ENCODE measurements at places on chromosomes 5 and 9.
A peak's percentile ranks its signal among the peaks of the same experiment; 100 is the strongest.

GRCh38 chr5:83539463-83539790, 67.9 kb downstream of the VCAN start:
- DNase-seq = no peak

- DNase-seq = no peak
These were observed 23.1 kb upstream of the MVB12B start for GRCh38 chr9:126303488-126303887.

DNA sequence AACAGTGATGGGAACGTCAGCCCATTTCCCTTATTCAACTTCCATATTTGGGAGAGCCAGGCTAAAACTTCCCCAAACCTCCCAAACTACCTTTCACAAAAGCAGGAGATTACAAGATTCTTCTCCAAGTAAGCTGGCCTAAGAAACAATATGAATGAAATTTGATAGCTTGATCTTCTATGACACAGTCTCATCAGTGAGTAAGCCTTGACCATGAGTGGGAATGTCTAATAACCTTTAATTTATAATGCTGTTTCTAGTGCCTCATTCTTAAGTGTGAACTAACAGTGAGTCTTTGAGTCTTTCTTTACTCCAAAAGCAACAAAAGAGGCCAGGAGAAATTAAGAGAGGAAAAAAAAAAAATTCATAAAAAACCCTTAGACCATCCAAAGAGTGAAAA, 1379.9 kb downstream of the EFNA5 start:
- no peak for DNase-seq

DNA sequence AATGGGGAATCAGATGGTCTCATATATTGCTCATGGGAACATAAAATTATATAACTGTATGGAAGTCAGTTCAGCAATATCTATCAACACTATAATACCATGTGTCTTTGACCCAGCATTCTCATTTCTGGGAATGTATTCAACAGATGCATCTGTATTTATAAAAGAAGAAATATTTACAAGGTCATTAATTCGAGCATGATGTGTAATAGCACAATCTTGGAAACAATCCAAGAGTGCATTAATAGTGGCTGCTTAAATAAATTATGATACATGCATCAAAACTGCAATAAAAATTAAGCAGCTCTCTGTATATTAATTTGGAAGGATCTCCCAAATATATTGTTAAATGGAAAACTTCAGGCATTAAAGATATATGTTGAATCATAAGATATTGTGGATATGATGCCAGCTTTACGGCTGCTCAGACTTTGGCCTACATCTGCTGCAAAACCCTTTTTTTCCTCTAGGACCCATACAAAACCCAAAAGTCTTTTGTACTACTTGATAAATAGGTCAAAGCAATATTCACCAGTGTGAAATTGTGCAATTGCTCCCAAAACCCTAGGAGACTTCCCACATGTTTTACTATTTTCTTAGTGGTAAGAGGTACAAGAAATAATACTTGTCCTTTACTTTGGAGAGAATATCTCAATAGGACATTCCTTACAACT, 45.3 kb upstream of the ISOC1 start:
- DNase-seq = no peak

GRCh38 chr5:145920542-145921210, 15.7 kb upstream of the SH3RF2 start:
- DNase-seq = no peak

DNA sequence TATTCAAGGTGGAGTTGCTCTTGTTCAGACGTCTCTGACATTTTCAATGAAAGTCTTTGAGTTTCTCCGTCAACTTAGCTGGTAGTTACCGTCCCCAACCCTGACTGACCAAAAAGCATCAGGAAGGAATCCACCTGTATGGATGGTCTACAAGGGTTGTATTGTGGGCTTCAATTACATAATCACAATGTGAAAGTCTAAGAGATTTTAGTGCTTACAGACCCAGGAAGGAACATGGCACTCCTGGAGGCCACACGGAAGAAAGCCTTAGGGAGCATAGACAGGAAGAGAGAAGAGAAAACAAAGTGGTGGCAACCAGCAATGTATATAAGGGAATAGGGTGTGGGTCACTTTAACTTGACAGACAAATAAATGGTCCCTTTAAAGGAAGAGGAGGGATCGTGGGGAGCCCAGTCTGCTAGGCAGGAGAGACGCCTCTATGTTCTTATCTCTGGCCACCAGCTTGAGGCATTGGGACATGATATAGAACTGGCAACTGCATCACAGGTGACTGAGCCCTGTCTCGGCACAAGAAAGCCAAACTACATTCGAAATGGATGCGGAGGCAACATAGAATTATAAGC, 80.4 kb downstream of the ALDH7A1 start:
- no peak for DNase-seq

GRCh38 chr5:180381428-180381827, 28.3 kb upstream of the GFPT2 start:
- DNase-seq = no peak

DNA sequence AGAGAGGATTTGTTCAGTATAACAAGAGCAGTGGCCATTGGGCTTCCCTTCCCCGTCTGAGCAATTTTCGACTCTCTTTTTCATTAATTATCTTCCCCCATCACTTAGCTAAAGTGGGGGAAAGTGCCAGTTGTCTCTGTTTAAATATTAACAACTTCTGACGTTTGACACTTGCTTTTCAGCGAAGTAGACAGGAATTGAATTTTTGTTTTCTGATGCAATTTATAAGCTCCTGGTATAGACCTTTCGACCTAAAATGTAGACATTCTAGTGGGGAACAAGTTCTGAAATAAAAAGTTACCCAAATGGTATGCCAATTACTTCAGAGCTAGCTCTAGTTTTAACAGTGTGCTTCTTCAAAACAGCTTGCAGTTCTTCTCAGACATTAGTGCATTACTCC, 100.6 kb downstream of the ITGA1 start:
- no peak for DNase-seq

DNA sequence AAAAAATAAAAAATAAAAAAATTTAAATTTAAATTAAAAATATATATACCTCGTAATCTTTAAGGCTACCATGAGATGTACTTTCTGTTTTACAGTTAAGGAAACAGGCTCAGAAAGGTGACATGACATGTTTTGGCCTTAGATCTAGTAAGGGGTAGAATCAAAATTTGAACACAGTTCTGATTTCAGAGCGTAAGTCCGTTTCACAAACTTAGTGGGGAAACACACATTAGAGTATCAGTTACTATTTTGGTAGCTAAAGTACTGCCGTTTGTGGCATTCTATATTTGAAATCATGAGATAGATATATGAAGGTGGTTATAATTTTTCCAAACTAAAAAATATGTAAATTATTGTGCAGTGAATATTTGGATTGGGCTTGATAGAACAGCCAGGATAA, 186.2 kb downstream of the DENND1A start:
- no peak for DNase-seq

DNA sequence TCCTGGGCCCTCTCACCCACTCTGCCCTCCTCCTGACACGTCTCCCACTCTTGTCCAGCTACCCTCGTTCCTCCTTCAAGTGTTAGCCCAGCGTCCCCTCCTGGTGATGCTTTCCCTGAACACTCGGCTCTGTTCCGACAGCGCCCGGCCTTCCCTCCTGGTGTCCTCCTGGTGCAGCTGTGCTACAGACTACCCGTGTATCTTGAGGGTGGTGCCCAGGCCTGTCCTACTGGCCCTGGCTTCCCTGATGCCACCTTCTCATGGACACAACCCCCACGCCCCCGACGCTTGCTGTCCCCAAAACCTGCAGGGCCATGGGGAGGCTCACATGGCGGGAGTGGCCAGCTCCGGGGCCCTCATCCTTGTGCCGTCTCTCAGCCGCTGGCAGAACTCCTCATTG, 21.4 kb upstream of the SCGB3A1 start:
- DNase-seq = no peak

- no peak for DNase-seq
These were observed 968 bp downstream of the NKD2 start for GRCh38 chr5:1009359-1010180.

GRCh38 chr9:90964101-90965020, 162.7 kb downstream of the SYK start:
- no peak for DNase-seq

GRCh38 chr9:119818726-119819435, 449.6 kb upstream of the BRINP1 start:
- DNase-seq = no peak

DNA sequence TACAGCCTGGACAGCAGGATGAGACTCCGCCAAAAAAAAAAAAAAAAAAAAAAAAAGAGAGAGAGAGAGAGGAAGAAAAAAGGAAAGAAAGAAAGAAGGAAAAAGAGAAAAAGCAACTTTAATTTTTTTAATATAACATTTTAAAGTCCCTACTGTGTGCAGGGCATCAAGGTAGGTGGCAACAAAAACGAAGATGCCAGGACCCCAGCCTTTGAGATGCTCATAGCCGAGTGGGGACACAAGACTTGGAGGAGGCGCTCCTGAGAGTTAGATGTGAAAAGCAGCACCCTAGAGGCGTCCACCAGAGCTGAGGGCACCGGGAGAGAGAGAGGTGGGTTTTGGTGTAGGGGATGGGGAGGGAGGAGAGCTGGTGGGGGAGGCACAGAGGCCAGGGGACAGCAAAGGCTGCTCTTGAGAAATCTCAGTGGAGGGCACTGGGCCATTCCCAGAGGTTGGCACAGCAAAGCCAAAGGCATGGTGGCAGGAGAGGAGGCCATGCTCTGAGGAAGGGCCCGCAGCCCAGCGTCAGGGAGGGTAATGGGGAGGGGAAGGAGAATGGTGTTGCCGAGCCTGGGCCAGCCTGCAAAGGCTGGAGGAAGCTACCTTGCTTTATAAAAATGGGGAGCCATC, 135.6 kb downstream of the C9orf50 start:
- DNase-seq = no peak

DNA sequence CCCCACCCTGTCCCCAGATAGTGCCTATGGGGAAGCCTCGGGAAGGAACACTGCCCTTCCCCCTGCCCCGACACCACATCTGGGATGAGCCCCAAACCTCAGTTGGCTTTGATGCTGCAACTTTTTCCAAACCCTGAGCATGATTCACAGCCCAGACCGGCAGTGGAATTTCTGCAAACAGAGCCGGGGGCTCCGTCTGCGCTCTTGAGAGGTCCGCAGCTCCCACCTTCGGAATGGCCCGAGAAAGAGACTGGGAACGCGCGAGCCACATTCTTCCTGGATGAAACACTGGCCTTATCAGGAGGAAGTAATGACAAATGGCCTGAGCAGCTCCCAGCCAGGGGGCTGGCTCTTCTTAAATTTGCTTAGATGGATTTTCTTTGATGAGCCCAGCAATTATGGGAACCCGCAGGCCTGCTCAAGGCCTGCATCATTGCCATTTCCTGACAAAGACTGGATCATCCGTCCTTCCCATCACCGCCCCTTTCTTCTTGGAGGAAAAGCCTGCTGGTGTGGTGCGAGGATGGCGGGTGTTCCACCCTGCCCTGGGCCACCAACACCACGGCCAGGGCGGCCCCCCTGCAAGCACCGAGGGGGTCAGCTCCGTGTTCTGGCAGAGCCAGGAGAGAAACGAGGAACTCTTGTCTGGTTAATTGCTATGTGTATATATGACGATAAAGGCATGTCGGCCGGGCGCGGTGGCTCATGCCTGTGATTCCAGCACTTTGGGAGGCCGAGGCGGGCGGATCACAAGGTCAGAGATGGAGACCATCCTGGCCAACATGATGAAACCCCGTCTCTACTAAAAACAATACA, 38.8 kb upstream of the COL5A1 start:
- peak; percentile 97 for DNase-seq

GRCh38 chr5:166716856-166717492, 1574.5 kb upstream of the WWC1 start:
- DNase-seq = no peak

- no peak for DNase-seq
These were observed 80.8 kb downstream of the TLR4 start for GRCh38 chr9:117784996-117785395.

GRCh38 chr9:7799944-7800285, 337 bp upstream of the DMAC1 start:
- no peak for DNase-seq

DNA sequence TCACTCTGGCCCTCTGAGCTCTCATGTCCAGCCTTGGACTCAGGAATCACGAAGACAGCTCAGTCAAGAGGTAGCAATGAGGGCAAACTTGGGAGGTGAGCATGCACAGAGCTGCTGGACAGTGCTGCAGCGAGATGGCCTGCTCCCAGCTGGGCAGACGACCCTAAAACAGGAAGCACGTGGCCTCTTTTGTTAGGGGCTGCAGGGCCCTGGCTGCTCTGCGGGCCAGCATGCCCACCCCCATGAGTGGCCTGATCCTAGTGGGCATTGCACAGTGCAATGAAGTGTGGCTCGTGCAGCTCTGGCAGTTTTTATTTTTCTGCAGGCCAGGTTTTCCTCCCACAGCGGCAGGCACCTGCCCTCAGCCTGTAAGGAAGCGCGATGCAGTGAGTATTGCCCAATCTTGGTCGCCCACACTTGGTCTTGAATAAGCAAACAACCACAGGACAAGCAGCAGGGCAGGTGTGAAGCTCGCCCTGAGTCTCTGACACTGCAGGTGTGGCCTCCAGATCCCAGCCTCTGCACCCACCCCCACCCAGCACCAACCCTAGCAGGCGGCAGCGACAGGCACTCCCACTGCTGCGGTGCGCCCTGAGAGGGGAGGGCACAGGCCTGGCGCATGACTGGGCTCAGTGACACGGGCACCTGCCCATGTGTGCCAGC, 60.8 kb downstream of the SEMA4D start:
- no peak for DNase-seq

GRCh38 chr5:42767491-42768105, 11.0 kb downstream of the CCDC152 start:
- DNase-seq = peak; percentile 46

GRCh38 chr9:16693616-16694015, 176.9 kb downstream of the BNC2 start:
- DNase-seq = no peak

- DNase-seq = no peak
These were observed 54.3 kb downstream of the TRIP13 start for GRCh38 chr5:946720-947625.

- DNase-seq = no peak
These were observed 57.3 kb upstream of the PJA2 start for GRCh38 chr5:109467058-109467457.

GRCh38 chr9:21788752-21789151, 13.7 kb upstream of the MTAP start:
- DNase-seq = no peak

Data from SW 1271 (cell line).